CD4-positive, alpha-beta T cell treated with Interleukin-15 for 4 hours (primary cell): ENCODE measurements at places on chromosomes 13 and 19.
A peak's percentile ranks its signal among the peaks of the same experiment; 100 is the strongest.

GRCh38 chr13:105908586-105908985 is 626.9 kb downstream of the EFNB2 start:
- DNase-seq: no peak

GRCh38 chr19:43465468-43466120 is at the start of gene LYPD3:
Gene LYPD3, minus strand, starts transcription at chr19:43465608. Its CDS starts 37 bp downstream, at chr19:43465571.
- DNase-seq: no peak

DNA sequence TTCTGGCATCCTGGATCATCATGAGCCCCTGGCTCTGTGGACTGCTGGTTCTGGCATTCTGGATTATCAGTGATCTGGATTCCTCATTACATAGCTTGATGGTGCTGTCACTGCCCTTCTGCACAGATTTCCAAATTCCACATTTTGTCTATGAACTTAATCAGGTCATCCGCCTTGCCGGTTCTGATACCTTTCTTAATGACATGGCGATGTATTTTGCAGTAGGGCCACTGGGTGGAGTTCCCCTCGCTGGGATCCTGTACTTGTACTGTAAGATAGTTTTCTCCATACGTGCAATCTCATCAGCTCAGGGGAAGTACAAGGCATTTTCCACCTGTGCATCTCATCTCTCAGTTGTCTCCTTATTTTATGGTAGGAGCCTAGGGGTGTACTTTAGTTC is 24.4 kb upstream of the OR7C2 start:
- no peak for DNase-seq

- no peak for DNase-seq
Measured at GRCh38 chr13:100274942-100275506, 186.1 kb downstream of the PCCA start.

DNA sequence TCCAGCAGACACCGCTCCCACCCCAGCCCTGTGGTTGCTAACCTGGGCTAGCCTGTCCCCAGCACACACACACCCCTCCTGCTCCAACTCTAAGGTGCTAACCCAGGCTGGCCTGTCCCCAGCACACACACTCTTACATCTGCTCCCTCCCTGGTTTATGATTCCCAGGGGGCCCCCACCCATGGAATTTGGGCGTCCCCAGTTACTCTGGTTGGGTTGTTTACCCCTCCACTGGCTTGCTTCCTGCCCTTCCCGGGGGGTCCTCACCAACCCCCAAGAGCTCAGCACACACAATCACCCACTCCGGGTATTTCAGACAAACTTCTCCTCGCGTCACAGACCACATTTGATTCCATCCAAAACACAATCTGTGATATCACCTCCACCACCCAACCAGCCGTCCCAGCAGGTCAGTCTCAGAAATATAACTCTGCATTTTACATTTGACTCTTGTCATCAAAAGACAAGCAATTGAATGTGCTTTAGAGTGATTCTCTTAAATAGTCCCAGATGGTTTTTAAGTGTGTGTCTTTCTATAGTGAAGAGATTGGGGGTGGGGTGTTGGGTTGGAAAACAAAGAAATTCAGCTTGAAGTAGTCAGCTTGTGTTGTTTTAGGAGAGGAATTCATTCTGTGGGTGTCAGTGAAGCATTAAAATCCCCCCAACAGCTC is 20.1 kb downstream of the COL4A2 start:
- no peak for DNase-seq

DNA sequence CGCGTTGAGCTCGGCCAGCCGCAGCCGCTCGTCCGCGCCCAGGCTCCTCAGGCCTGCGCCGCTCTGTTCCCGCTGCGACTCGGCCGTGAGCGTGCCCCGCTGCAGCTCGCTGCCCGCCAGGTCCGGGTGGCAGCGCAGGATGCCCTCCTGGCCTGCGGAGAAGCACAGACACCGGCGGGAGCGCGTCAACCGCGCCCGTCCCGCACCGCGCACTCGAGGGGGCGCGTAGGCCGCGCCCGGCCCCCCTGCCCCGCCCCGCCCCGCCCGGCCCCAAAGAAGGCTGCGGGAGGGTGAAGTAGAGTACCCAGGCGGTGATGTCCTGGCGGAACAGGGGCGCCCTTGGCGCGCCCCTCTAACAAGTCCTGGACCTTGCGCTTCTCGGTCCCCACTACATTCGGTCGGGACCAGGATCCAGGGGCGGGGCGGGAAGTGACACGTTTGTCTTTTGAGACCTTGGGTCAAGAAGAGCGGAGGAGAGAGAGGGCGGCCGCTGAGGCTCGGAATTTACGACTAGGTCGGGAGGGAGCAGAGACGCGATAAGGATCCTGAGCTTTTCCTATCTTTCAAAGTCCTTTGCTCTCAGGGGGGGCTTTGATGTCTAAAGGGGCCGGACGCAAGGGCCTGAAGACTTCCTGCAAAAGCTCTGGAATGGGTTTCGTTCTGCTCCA is 9.3 kb upstream of the CDX2 start:
- no peak for DNase-seq

- no peak for DNase-seq
Measured at GRCh38 chr13:41512441-41512840, 55.1 kb downstream of the RGCC start.

GRCh38 chr13:31111136-31111535 is 50.6 kb downstream of the HSPH1 start:
- DNase-seq: no peak

GRCh38 chr19:2014731-2015607 is 545 bp downstream of the BTBD2 start:
- no peak for DNase-seq

GRCh38 chr13:85549819-85550218 is 249.4 kb downstream of the SLITRK6 start:
- DNase-seq: no peak

- no peak for DNase-seq
Measured at GRCh38 chr13:83940742-83941141, 58.5 kb upstream of the SLITRK1 start.

GRCh38 chr19:48651683-48652048 is 5.7 kb upstream of the CA11 start:
- no peak for DNase-seq

DNA sequence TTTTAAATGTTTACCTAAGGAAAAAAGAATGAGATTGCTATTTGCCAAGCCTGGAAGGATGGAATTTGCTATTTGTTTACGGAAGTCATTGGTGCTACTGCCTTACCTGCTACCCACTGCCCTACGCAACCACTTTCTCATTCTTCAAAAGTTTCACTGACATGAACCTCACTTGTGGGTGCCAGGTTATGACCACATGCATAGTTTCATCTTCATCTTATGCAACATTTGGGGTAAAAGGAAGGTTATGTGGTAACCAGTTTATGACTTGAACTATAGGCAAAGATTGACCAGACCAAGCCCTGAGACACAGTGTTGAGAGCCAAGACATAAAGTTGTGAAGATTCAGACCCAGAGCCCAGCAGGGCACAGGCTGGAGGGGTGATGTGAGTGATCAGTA is 142.5 kb downstream of the LACC1 start:
- DNase-seq: no peak

- DNase-seq: no peak
Measured at GRCh38 chr13:95243207-95243606, 58.0 kb downstream of the ABCC4 start.

DNA sequence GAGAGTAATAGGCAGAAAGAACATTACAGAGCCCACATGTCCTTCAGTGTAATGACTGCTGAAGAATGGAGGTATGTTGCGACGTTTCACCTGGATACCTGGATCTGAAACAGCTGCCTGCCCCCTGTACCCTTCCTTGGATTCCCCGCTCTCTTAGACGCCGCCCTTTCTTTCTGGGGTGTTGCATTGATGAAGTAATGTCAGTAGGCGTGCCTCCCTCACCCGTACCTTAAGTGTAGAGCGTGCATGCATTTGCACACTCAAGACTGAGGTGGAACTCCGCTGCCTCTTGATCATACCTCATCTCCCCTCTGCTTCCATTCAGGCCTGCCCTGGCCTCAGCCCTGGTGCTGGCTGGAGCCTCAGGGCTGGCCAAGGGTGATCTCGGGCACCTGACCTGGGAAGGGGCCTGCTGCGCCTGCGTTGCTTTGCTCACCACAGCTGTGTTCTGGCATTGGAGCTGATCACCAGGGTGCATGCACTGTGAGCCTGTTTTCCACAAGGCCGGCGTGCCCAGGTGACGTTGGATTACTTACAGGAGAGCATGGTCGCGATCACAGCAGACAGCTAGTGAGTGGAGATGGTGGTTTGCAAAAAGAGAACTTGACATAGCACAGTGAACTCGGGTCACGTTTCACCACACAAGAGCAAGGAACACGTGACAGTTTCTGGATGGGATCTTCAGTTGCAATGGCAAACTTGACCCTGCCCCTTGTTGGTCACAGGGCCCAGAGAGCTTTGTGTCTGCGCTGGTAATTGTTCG is 99.0 kb downstream of the ARHGEF7 start:
- no peak for DNase-seq

DNA sequence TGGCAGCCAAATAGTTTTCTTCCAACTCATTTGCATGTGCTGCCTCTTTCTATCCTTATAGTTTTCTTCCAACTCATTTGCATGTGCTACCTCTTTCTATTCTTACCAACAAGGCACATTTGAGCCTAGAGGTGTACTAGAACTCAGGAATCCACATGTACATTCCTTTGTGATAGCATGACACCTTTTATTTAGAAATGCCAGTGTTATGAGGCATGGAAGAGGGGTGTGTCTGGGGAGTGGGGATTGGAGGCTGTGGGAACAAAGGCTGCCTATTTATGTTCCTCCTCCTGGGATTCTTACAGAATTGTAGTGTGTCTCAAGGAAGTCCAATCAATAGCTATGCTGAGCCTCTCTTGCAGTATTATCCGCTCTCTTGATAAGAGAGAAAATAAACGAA is 966.7 kb downstream of the PCDH17 start:
- DNase-seq: no peak

DNA sequence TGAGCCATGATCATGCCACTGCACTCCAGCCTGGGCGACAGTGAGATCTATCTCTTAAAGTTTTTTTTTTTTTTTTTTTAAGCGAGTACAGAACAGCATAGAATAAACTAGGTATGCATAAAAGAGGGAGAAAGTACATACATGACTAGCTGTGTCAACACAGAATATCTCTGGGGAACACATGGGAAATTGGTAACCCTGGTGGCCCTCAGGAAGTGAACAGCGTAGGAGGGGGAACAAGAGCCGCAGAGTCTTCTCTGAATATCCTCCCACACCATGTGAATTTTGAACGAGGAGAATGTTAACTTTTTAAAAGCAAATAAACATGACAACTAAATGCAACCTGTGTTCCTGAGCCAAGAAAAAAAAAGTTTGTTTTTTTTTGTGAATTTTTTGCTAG is 15.2 kb downstream of the PHLDB3 start:
- no peak for DNase-seq

- DNase-seq: no peak
Measured at GRCh38 chr19:39542206-39542605, 2.2 kb upstream of the EID2 start.

GRCh38 chr13:21546372-21546771 is 57.6 kb downstream of the MICU2 start:
- DNase-seq: no peak

DNA sequence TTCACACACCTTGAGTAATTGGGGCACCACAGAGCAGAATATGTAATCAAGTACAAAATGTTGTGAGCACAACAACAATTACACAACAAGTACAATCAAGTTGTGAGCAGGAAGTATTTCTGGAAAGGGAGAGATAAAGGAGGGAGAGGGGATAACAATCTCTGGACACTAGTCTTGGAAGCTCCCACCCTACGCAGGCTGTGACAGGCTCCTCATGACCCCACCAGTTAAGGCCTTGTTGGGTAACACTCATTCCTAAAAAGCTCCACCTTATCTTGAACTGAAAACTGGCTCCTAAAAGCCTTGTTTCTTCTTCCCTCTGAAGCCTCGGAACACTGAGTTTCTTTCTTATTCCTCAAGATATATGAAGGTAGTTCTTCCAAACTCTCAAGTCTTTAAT is 806.0 kb downstream of the UQCRFS1 start:
- no peak for DNase-seq

DNA sequence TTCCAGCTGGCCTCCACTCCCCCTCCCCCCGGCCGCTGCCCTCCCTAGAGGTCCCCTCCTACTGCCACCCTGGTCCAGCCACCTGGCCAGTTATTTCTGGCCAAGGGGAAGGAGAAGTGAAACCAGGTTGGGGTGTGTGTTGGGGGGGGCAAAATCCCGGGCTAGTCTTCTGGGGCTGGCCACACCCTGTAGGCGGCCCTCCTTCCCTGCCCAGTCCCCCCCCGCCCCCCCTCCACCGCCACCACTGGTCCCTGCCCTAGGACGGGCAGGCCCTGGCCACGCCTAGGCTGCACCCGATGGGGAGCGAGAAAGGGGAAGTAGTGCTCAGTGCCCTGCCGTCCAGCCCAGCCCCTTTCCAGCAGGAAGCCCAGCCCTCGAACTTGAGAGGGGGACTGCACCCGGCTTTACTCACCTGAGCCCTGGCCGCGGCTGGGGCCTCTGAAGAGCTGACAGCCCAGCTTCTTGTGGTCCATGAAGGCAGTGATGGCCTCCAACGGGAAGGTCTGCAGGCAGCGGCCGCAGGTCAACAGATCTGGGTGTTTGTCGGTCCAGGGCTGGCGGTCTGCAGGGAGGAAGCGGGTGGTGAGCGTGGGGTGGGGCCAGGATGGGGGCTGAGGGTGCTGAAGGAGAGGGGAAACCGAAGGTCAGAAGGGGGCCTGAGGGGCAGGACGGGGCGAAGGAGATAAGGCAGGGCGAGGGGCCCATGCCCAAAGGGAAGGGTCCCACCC is 813 bp downstream of the ZNF296 start:
- DNase-seq: peak; percentile 40

DNA sequence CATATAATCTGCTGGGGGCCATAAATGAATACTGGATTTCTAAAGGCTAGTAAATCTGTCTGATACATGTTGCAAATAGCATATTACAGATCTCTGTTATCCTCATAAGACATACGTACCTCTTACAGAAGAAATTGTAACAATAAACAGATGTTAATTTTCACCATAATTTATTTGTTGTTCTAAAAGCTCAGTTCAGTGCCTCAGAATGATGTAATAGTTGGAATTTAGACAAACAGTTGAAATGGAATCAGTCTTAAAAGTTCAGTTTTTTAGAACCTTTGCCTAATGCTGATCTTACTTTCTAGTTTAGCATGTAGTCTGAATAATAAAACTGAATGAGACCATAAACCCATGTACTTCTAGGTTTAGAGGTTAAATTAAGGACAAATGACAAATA is 43.1 kb downstream of the B3GLCT start:
- DNase-seq: no peak

DNA sequence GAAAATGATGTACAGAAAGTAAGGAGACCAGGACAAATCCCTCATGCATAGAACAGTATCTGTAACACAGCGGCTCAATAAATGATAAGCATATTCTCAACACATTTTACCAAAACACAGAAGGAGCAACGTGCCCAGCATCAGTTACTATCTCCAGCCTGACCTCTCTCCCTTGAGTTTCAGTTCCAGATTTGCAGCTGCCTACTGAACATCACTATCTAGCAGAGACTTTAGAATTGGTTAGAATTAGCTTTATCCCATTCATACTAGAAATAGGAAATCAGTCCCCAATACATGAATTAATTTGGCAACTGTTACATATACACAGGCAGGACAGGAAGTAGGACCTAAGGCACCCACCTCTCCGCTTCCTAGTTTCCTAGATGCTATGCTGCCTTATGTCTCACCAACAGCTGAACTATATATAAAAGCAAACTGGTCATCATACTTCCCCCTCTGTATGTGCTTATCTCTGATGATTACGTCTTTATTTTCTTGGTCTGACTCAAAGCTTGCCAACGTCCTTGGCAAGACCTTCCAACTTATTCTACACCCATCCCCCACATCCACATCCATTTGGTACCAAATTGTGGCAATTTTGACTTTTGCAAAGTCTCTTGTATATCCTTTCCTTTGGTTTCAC is 61.1 kb downstream of the SACS start:
- no peak for DNase-seq
